ENCODE measurements at places on chromosomes 16 and 17.

- DNase-seq = no peak
These were observed 5.6 kb upstream of the COG1 start for GRCh38 chr17:73187203-73187769.

DNA sequence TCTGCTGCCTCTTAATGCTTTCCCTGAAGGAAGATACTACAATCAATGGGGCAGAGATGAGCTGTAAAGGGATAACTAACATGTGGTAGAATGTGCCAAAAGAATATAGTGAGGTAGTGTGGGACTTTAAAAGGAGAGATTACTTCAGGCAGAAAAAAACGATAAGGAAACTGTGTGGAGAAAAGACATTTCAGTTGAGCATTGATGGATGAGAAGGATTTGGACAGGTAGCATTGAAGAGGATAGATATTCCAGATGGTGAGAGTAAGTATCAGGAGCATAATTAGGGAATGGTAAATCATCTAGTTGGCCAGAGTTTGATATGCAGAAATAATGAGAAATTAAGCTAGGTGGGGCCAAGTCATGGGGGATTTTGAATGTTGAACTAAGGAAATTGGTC, 97.3 kb downstream of the NLK start:
- DNase-seq = no peak

DNA sequence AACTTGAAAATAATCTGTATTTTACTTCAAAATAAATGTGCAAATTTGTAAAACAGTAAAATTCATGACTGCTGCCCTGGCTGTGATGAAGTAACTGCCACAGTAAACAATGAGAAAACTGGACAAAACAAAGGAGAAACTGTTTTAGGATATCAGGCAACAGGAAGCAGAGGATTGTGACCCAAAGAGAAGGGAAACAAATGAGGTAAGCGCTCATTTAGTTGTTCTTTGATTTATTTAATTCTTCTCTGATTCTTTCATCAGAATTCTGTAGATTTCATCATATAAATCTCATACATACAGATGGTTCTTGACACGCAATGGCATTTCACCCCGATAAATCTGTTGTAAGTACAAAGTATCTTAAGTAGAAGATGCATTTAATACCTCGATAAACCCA, 198.1 kb upstream of the AXIN2 start:
- DNase-seq = no peak

DNA sequence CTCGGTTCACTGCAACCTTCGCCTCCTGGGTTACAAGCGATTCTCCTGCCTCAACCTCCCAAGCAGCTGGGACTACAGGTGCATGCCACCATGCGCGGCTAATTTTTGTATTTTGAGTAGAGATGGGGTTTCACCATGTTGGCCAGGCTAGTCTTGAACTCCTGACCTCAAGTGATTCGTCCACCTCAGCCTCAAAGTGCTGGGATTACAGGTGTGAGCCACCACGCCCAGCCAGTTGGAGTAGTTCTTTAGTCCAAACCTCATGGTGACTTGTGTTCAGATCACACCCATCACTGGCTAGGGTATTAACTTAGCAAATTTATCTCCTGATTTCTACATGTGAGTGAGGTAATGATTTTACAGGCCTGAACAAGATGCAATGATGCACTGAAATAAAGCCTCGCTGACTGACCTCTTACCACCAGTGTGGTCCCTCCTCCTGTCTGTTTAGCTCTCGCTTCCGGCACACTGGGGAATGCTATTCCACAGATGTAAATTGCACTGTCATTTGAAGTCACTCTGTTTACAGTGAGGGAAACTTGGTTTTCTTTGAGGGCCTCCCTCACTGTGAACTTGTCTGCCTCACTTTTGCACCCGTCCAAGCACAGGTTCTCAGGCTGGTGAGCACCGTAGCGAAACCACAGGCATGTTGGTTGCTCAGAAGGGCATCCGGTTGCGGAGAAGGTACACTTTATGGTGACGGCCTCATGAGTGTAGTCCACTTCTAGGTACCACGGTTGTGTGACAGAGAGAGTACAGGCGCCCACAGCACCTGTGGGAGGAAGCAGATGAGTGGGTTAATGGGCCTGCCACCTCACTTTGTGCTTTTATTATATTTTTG, 5.5 kb downstream of the IGSF6 start:
- no peak for DNase-seq

DNA sequence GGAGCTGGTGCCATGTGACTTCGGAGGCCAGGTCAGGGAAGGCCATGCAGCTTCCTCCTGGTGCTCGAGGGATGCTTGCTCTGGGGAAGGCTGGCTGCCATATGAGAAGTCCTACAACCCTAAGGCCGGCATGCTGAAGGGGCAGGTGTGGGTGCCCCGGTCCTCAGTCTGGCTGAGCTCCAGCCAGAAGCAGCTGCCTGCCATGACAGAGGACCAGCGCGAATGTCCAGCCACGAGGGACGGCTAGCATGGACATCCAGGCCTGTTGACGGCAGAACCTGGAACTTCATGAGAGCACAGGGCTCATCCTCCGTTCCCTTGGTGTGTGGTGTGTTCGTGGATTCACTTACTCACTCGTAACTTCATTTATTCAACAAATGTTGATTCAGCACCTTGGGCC, 140.6 kb downstream of the IRF8 start:
- no peak for DNase-seq

DNA sequence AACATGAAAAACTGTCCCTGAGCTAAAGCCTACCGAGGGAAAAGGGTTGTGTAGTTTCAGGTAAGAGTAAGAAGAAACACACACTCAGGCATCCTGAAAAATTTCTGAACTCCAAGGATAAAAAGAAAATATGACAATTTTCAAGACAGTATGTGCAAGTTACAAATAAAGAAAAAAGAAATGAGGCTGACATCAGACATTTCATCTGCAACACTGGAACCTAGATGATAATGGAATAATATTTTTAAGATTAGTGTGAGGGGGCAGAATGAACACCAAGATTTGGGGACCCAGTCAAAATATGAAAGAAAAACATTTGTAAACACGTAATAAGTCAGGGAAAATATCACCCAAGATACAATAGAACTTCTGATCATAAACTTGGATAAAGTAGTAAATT, 135.9 kb upstream of the PSMD7 start:
- no peak for DNase-seq

DNA sequence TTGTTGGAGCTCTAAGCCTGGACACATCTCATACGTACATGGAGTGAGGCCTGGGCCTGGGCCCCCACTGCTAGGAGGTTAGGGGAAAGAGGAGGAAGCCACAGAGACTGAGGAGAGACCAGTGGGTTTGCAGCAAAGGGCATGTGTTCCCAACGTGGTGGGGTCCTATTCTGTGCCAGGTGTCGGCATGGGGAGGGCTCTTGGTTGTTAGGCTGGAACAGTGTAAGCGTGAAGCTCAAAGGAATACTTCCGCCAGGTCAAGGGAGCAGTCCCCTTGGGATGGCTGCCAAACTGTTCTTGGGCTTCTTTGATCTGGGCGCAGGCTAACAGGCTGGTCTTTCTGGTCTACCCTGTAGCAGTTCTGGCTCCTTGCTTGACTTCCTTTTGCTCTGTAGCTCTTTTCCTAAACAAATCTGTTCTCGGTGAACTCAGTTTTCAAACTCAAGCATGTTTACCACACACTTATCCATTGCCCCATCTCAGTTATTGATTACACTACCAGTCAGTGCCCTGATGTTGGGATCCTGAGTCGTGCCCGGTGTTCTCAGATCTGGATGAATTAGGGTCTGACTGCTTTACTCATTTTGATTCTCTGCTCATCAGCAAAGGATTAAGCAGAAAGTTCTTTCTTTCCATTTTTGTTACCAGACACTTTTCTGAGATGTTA, 36.4 kb downstream of the GPT2 start:
- no peak for DNase-seq

GRCh38 chr17:72233986-72234385, 113.2 kb downstream of the SOX9 start:
- no peak for DNase-seq

- DNase-seq = no peak
These were observed 10.3 kb upstream of the RMI2 start for GRCh38 chr16:11334831-11335404.

DNA sequence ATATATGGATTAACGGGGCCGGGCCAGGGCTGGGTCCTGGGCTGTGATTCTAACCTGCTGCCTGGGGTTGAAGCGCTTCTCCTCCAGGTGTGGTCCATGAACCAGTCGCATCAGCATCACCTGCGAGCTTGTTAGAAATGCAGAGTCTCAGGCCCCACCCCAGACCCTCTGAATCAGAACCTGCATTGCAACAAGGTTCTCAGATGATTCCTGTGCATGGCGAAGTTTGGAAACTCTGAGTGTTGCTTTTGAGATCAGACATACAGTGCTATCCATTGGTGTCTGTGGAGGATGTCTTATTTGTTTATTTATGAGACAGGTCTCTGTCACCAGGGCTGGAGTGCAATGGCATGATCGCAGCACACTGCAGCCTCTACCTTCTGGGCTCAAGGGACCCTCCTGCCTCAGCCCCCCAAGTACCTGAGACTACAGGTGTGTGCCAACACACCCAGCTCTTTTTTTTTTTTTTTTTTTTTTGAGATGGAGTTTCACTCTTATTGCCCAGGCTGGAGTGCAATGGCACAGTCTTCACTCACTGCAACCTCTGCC, 99.8 kb downstream of the PITPNC1 start:
- DNase-seq = no peak

- DNase-seq = no peak
These were observed 6.1 kb downstream of the CMTM1 start for GRCh38 chr16:66572356-66572755.

- DNase-seq = no peak
These were observed at the start of gene CHRNB1 for GRCh38 chr17:7444682-7445618. Gene CHRNB1 (plus strand): TSS chr17:7445061. CDS start chr17:7445128, 67 bp downstream.

DNA sequence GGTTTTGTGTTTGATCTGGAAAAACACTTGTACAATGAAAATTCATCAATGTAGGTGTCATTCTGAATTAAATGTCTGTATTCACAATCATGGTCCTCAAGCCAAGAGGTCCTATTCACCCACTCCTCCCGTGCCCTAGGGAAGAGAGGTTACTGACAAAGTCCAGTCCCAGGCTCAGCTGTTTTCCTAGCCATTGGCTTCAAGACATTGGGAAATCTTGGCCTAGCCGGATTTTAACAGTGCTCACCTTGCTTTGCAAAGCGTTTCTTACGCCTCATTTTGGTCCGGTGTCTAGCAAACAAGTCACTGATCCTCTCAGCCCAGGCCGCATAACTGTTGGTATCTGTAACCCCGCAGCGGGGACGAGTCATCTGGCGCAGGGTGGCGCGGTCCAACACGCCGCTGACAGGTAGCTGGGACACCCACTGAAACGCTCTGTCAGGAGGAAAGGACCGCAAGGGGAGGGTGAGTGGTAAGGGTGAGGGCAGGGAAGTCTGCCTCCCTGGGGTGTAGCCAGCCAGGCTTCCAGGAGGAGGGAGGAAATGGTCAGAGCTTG, 16.7 kb downstream of the MMP28 start:
- DNase-seq = no peak

DNA sequence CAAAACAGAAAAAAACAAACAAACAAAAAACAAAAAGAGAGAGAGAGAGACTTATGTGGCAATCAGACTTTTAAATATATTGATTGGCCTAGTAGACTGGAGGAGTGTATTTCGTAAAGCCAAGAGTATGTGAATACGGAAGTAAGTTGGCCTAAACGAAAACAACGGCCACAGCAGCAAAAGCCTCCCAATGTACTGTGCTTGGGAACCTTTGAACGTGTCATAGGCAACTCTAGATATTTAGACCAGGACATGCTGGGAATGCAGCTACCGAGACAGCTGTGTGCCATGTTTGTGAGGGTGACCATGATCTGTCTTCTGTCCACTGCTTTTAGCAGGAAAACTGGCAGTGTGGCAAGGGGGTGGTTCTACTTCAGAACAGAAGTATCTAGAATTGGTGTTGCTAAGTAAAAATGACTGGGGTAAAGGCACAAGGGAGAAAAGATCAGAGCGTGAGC, 7.4 kb downstream of the MAF start:
- no peak for DNase-seq

DNA sequence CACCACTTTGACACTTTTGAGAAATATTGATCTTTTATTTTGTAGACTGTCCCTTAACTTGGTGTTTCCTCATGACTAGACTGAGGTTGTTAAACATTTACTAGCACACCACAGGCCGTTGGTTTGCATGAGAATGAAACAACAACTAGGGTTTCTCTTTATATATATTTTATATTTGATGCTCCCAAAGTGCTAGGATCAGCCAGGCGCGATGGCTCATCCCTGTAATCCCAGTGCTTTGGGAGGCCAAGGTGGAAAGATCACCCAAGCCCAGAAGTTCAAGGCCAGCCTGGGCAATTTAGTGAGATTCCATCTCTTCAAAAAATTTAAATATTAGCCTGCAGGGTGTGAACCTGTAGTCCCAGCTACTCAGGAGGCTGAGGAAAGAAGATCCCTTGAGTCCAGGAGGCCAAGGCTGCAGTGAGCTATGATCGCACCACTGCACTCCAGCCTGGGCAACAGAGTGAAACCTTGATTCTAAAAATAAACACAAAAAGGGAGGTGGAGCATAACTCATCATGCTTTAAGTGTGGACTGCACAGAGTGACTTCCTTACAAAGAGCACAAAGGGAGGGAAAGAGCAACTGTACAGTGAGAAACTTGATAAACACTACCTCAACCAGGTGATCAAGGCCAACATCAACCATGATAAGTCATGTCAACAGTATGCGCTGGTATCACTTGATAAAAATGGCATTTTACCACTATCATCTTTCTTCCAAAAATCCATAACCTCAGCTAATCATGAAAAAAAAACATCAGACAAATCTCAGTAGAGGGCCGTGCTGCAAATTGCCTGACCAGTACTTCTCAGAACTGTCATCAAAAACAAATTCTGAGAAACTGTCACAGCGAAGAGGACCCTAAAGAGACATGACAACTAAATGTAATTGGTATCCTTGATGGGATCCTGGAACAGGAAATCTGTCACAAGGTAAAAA, 72.8 kb upstream of the ATF7IP2 start:
- DNase-seq = no peak

GRCh38 chr16:4338125-4338582, 13.0 kb downstream of the PAM16 start:
- no peak for DNase-seq

GRCh38 chr16:65541646-65542045, 419.8 kb upstream of the CDH11 start:
- DNase-seq = no peak

- DNase-seq = no peak
These were observed 950.2 kb downstream of the CDH11 start for GRCh38 chr16:64171632-64172031.

DNA sequence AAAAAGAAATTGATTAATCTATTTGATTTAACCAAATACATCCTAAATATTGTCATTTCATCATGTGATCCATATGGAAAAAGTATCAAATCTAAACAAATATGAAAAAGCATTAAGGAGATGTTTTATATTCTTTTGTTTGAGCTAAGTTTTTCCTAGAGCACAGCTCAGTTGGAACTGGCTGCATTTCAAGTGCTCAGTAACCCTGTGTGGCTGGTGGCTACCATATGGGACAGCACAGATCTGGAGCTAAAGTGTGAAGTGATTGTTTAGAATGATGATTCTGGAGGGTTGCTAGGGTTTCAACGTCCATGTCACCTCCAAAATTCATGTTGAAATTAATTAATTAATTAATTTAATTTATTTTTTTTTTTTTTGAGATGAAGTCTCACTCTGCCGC, 137.5 kb downstream of the XYLT1 start:
- DNase-seq = no peak

- DNase-seq = no peak
These were observed 50.1 kb upstream of the IRX3 start for GRCh38 chr16:54336631-54337204.
